ENCODE measurements at places on chromosomes 4 and X.

- no peak for DNase-seq
These were observed 149.8 kb upstream of the BOD1L1 start for GRCh38 chr4:13777341-13777740.

- DNase-seq: no peak
These were observed 223.0 kb downstream of the COX18 start for GRCh38 chr4:72846280-72847111.

DNA sequence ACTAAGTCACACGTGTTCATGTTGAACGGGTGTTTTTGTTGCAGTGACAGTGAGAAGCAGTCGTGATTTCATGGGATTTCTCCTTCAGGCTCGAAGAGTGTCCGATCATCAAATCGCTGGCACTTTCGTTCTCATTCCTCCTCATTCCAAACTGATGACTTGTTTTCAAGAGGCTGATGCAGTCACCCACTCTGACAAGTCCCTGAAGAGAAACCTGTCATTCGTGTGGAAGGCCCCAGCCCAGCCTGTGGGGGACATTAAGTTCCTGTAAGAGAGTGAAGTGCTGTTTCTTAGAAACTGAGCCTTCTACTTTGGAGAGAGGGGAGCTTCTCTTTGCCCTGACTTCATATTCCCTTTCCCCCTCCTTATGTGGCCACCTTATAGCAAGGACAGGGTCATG, 8.0 kb downstream of the REELD1 start:
- DNase-seq: no peak

DNA sequence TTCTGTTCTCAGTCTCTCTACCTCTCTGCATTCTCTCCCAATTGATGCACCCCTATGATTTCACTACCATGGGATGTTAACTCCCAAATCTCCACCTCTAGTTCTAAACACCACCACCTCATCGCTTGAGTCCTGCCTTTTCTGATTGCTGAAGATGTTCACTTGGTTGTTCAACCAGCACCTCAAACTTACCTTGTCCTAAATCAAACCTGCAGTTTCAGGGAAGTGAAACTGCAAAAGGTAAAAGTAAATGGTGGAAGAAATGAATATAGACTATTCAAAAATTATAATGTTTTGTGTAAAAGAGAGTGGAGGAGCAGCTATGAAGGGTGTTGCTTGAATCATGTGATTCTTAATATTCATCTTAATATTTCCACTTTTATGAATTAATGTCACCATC, 91.0 kb downstream of the PDE5A start:
- DNase-seq: no peak

- no peak for DNase-seq
These were observed 22.1 kb downstream of the BEX3 start for GRCh38 chrX:103398421-103398864.

DNA sequence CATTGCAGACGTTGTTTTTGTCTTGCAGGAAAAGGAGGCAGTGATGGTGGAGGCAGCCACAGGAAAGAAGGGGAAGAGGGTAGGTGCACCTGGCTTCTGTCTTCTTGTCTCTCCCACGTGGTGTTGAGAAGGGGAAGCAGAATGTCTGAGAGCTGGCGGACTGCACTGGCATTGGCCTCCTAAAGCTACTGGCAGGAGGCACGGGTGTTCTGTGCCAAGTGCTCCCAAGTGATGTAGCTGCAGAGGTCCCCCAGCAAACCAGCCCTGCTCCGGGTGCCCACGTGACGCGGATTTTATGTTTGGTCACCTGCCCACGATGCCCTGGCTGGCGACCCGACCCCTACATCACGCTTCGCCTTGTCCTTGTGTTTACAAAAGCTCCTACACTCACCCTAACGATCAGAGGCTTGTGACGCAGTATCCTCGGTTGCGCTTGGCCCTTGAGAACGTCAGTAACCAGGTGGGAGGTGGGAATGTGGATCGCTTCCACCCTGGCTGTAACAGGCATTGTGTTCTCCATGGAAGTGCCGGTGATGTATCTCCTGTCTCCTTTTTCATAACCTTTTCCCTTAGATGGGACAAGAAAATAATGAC, 28.5 kb upstream of the XG start:
- no peak for DNase-seq

Data from amniotic stem cell (primary cell).